ENCODE measurements at places on chromosomes 2 and 18.

GRCh38 chr2:187698374-187699110 lies 144.3 kb upstream of the TFPI start:
- no peak for DNase-seq

- DNase-seq, result no peak
These were observed 1.7 kb upstream of the ONECUT2 start for GRCh38 chr18:57433482-57433881.

- no peak for DNase-seq
These were observed 192.8 kb downstream of the MTX2 start for GRCh38 chr2:176461809-176462670.

GRCh38 chr18:42137693-42138375 lies 182.8 kb downstream of the PIK3C3 start:
- no peak for DNase-seq

- DNase-seq, result no peak
These were observed 237.5 kb downstream of the PIK3C3 start for GRCh38 chr18:42192251-42193248.

GRCh38 chr2:66575625-66576310 lies 140.8 kb downstream of the MEIS1 start:
- no peak for DNase-seq

DNA sequence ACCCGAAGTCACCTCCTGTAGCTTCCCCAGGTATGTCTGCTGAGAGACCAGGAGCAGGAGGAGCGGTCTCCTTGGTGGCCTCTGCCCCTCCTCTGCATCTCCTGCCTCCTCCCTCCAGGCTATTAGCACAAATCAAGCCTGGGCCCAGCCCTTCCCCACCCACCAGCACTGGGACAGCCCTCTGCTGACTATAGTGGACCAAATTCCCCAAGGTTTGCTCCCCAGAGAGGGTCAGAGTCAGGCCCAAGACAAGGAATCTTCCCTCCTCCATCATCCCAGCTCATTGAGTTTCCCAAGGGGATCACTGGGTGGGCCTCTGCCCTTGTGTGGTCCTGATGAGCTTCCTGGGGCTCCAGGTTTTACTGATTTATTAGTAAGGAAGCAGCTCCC lies 62.1 kb downstream of the EMILIN2 start:
- DNase-seq, result no peak

GRCh38 chr18:24914171-24914525 lies 437.8 kb downstream of the ZNF521 start:
- no peak for DNase-seq

All from NK-92 treated with Interleukin-12 subunit alpha and Interleukin-12 subunit beta, amount 100 ng/mL, for 24 hours (cell line).